HFFc6 (cell line): ENCODE measurements at places on chromosomes 5 and 9. TPM values are rescaled to one million over a fixed set of nuclear protein-coding genes. Genes with fewer than 3 reads are reported as not detected.

DNA sequence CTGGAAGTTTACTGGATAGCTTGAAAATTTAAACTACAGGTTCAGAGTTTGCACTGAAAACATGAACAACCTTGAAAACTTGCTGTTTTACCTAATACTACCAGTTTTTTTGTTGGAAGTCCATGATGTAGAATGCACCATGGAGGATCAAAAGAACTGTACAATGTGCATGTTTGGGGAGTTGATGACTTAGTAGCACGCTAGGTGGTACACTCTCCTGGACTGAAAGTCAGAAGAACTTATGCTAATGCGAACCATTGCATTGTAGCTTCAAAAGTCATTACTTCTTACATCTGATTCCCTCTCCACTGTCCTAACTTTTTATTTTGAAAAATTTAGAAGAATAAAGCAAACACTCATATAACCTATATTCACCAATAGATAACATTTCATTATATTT is 211.0 kb downstream of the OSTF1 start:
- DNase-seq = no peak
- no peak overlapping the region for H3K27ac ChIP-seq
- no peak overlapping the region for H3K4me3 ChIP-seq

DNA sequence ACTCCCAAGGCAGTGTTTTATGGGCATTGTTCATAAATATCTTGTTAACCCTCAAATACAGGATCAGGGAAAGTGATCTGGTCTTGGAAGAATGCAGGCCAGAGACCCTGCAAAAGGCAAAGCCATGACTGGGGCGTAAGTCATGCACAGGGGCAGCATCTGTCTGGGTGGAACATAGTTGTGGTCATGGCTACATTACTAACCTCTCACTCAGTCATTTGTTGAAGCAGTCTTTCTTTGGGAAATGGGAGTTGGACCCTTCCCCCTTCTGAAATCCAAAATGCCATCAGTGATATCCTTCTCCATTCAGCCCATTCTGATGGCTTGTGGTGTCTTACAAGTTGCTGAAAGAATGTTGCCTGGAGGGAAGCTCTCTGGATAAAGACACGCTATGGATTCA is 68.1 kb downstream of the GDNF start:
- peak overlapping the region; percentile 70 for H3K4me3 ChIP-seq
- H3K27ac ChIP-seq = peak overlapping the region; percentile 92
- H3K36me3 ChIP-seq = peaks cover 6% of the 10 kb centered on the region
- peak; percentile 99 for DNase-seq
- H3K27me3 ChIP-seq = no peaks in the 10 kb centered on the region; the same call in none of the 2 replicates

DNA sequence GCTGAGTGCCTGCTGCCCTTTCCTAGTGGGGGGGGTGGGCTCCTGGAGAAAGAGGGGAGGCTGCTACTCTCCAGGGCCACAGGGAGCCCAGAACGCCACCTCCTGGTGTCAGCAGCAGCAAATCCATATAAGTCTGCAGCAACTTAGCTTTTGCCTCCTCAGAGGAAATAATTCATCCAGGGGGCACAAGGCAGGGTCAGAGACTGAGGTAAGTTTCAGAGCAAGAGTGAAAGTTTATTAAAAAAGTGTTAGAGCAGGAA is 4.0 kb upstream of the CLPTM1L start:
- H3K4me3 ChIP-seq = no peak overlapping the region
- H3K27me3 ChIP-seq = peaks cover 17% of the 10 kb centered on the region
- H3K36me3 ChIP-seq = peaks cover 4% of the 10 kb centered on the region
- no peak overlapping the region for H3K27ac ChIP-seq
- DNase-seq = no peak

DNA sequence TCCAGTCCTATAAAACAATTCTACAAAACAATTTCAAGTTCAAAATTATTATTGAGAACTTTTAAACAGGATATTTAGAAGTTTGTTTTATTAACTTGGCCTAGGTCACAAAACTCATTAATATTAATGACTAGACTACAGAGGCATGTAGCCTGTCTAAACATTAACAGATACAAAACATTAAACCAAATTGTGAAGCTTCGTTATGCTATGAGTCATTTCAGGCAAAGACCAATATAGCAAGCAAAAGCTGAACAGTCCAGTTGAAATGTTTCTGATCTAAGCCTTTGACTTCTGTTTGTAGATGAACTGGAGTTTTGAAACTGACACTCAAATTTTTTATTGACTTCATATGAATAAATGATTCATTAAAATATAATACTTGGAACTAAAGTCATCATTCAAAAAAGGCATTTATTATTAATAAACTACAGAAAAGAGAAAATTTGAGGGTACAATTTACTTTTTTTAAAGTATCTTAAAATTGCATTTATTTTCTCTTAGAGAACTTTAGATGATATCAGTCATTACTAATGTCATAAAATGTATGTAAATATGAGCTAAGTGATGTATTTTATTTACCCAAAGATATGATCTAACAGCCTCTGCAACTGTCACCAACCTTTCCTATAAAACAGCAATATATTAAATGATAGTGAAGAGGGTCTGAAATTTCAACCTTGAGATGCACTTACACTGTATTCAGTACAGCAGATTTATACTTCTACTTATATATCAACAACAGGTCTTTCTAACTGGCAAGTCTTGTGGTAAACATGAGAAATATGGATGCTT is 188.8 kb downstream of the COMMD10 start:
- peaks cover 22% of the 10 kb centered on the region for H3K36me3 ChIP-seq
- H3K27me3 ChIP-seq = no peaks in the 10 kb centered on the region; the same call in 1 of the 2 replicates
- DNase-seq = peak; percentile 36
- H3K27ac ChIP-seq = no peak overlapping the region
- no peak overlapping the region for H3K4me3 ChIP-seq

DNA sequence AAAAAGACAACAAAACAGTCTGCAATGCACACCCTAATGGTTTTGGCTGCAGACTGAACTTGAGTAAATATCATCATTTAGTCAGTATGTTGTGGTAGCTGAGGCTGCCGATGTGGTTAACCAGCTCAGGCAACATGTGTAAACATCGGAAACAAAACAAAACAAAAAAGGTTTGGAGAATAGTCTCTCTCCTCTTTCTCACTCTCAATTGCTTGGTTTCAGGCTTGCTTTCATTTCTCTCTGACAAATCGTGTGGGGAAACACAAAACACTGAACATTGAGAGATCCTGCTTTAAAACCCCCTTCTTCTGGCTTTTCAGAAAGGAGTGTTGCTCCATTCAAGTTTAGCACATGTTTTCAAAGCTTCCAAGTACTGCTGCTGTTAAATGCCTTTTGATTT is 453.3 kb downstream of the BNC2 start:
- peaks cover 71% of the 10 kb centered on the region for H3K4me1 ChIP-seq
- H3K27ac ChIP-seq = peak overlapping the region; percentile 80
- DNase-seq = peak; percentile 89
- H3K4me3 ChIP-seq = peak overlapping the region; percentile 79

- no peak for DNase-seq
- H3K27me3 ChIP-seq = no peaks in the 10 kb centered on the region
- no peak overlapping the region for H3K27ac ChIP-seq
Measured at GRCh38 chr5:103108086-103108485, 11.9 kb downstream of the GIN1 start.

GRCh38 chr5:115641948-115642347 is 16.1 kb upstream of the TMED7 start:
- H3K36me3 ChIP-seq = no peaks in the 10 kb centered on the region
- no peak for DNase-seq
- peaks cover 6% of the 10 kb centered on the region; the same call in 1 of the 2 replicates for H3K4me1 ChIP-seq
- peaks cover 18% of the 10 kb centered on the region for H3K27me3 ChIP-seq
- H3K27ac ChIP-seq = no peak overlapping the region

DNA sequence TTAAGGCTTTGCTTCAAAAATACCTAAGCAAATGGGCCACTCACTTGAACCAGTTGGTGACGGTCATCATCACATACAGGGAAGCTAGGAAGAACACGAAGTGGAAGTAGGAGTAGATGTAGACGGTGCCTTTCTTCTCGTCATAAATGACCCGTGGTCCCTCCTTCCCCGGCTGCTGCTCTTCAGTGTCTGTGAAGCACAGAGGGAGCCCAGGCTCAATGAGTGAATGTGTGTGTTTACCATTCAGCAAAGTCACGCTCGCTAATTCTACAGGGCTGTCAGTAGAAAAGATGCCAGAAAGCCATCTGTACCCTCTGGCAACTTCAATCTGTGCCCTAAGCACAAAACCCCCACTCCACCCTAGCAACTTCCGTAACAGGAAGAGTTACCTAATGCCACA is 109.8 kb downstream of the SERINC5 start:
- peaks cover 9% of the 10 kb centered on the region; the same call in 1 of the 2 replicates for H3K4me1 ChIP-seq
- peaks cover 2% of the 10 kb centered on the region; the same call in 1 of the 2 replicates for H3K27me3 ChIP-seq
- no peak for DNase-seq
- no peak overlapping the region for H3K4me3 ChIP-seq

DNA sequence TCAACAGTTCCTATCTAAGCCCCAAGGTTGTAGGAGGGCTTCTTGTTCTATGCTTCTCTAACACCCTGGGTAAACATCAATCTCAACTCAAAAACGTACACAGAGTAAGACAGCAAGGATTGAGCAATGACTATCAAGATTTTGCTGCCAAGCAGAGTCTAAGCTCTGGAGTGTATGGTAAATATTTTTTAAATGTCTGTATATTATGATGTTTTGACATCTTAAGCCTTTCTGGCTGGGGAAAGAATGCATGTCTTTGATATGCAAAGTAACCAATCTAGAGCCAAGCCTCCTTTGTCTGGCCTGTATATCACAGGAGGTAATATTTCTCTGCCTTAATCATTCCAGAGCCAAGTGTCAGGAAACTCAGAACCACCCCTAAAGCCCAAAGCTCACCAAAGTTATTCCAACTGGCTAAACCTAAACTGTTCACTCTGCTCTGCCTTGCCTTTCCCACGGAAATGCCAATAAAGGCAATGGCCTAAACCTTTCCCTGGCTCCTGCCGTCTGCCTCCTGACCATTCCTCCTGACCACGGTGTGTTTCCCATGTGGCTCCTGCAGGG is 45.2 kb downstream of the YIPF5 start:
- peak; percentile 22 for DNase-seq
- peak overlapping the region; percentile 44; the same call in 1 of the 2 replicates for H3K27ac ChIP-seq
- no peaks in the 10 kb centered on the region; the same call in 1 of the 2 replicates for H3K27me3 ChIP-seq
- peaks cover 3% of the 10 kb centered on the region for H3K36me3 ChIP-seq

GRCh38 chr9:73152953-73153352 is 1.3 kb downstream of the ANXA1 start:
- peak overlapping the region; percentile 92 for H3K4me3 ChIP-seq
- no peak for DNase-seq
- H3K4me1 ChIP-seq = peaks cover 80% of the 10 kb centered on the region
- H3K36me3 ChIP-seq = peaks cover 53% of the 10 kb centered on the region
- H3K27me3 ChIP-seq = peaks cover 36% of the 10 kb centered on the region
- peak overlapping the region; percentile 99 for H3K27ac ChIP-seq

GRCh38 chr5:93164690-93165089 is 416.3 kb downstream of the NR2F1-AS1 start:
- peak overlapping the region; percentile 17; the same call in 1 of the 2 replicates for H3K27ac ChIP-seq
- H3K4me3 ChIP-seq = no peak overlapping the region
- no peaks in the 10 kb centered on the region; the same call in 1 of the 2 replicates for H3K27me3 ChIP-seq
- DNase-seq = peak; percentile 78
- H3K4me1 ChIP-seq = peaks cover 54% of the 10 kb centered on the region

SH3PXD2B gene
- 10.8 to 23.7 TPM (median 14.4 TPM) in 3 replicates for total RNA-seq

LCN12 gene
- 0.31 TPM in 1 of 3 replicates, not detected in the others for total RNA-seq

KIF12 gene
- not detected in 3 replicates for total RNA-seq

PCDHA1 gene
- 0.12 to 0.25 TPM (median 0.24 TPM) in 3 replicates for total RNA-seq

EIF4E1B gene
- not detected in 3 replicates for total RNA-seq

PNPLA7 gene
- 0.58 to 0.90 TPM (median 0.87 TPM) in 3 replicates for total RNA-seq

SLIT3 gene
- 3.1 to 7.3 TPM (median 4.8 TPM) in 3 replicates for total RNA-seq

PPP3R2 gene
- total RNA-seq = not detected in 3 replicates

GDNF gene
- total RNA-seq = 1.1 to 8.3 TPM (median 1.7 TPM) in 3 replicates

OTULINL gene
- total RNA-seq = 6.7 to 23.0 TPM (median 11.0 TPM) in 3 replicates

INSYN2B gene
- 13.4 and 13.7 TPM in 2 replicates for total RNA-seq

SRA1 gene
- 51.3 to 67.9 TPM (median 57.6 TPM) in 3 replicates for total RNA-seq
